Activated CD4-positive, alpha-beta T cell treated with anti-CD3 and anti-CD28 coated beads, Interleukin-2, Interleukin-4, amounts not matched to agents 100 ng/mL and 50 ng/mL, durations not matched to agents 16 hours and 8 hours (primary cell): ENCODE measurements at places on chromosomes 7 and 10.

- DNase-seq = no peak
These were observed 64.1 kb upstream of the TM9SF3 start for GRCh38 chr10:96650958-96651357.

DNA sequence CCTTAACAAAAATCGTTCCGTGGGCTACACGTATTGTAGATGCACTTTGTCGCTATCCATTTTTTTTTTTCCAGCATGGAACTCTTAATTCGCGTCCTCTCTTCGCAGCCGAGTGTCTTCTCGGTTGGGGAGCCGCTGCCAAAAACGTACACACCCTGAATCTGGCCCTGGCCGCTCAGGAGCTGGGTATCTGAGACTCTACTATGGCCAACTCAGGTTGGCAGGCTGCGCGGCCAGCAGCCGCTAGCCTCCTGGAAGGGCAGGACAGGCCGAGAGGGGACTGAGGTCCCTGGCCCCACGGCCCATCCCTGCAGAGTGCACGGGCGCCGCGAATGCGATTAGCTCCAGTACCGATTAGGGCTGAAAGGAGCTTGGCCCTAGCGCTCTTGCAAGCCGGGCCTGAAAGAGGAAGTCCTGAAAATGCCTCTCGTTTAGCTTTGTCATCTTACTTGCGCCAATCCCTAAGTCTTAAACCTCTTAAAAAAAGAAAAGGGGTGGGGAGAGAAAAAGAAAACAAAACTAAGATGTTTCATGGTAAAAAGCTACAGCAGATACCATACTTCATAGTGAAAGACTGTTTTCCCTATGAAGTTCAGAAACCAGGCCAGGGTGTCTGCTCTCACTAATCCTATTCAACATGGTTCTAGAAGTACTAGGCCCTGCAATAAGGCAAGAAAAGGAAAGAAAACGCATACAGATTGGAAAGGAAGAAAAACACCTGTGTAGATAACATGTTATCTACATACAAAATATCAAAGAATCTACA is 113.2 kb upstream of the RHEB start:
- peak; percentile 55 for DNase-seq

- DNase-seq = no peak
These were observed 440.9 kb upstream of the GRM3 start for GRCh38 chr7:86202833-86203232.

- DNase-seq = no peak
These were observed 597.3 kb downstream of the CNTNAP2 start for GRCh38 chr7:146713934-146714333.

DNA sequence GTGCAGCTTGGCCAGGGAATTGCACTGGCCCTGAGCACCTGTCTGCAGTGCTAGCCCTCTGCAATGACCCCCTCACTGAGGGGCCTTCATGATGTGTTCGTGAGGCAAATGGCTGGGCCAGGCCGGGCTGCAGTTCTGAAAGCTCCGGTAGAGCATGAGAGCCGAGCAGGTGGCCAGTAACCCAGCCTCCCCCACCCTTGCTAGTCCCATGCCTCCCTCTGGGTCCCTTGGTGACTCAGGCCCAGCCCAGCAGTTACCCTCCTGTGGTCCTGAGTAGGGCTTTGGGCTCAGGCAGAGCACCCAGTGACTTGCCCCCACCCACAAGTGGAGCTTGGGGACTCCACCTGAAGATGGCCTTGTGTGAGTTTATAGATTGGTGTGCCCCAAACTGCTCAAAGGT is 16.1 kb upstream of the CSGALNACT2 start:
- no peak for DNase-seq

DNA sequence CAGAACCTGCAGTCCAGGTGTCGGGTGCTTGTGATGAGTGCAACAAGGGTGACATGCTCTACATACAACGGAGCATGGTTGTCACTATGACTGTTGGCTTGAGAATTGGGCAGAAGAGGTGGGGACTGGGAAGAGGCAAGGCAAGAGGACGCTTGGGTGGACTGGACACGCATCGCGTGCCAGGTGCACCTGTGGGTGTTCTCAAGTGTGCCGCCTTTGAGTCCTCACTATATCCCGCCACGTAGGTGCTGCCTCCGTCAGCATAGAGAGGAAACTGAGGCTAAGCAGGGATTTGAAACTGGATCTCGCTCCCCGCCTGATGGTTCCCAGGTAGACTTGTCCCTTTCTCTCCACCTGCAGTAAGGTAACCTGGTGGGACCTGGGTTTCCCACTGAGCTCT is 27.2 kb downstream of the CDH23 start:
- DNase-seq = no peak

DNA sequence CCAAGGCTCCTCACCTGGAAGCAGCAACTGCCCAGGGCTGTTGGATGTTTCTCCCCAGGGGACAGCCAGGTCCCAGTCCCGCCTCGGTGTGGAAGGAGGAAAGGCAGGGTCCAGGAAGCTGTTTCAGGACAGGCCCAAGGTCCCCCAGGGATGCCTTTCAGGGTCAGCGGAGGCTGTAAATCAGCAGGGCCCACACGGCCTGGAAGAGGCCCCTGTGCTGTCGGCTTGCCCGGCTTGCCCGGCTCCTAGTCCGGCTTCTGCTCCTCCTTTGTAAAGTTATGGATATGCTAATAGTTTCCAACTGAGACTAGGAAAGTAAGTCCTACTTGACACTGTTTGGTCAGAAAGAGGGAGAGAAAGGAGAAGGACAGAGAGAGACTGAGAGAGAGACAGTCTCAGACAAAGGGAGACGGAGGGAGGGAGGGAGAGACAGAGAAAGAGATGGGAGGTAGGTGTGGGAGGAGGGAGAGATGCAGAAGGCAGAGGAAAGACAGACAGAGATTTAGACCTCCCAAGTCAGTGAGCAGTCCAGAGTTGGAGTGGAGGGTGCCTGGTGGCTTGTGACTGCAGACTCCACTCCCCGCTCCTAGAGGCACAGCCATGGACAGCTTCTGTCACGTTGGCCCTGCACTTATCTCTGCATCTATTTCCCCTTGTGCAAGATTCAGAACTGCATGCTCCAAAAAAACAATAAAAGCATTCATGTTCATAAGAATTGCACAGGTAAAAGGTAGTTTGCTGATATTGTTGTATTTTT is 10.5 kb downstream of the IKZF1 start:
- DNase-seq = no peak

DNA sequence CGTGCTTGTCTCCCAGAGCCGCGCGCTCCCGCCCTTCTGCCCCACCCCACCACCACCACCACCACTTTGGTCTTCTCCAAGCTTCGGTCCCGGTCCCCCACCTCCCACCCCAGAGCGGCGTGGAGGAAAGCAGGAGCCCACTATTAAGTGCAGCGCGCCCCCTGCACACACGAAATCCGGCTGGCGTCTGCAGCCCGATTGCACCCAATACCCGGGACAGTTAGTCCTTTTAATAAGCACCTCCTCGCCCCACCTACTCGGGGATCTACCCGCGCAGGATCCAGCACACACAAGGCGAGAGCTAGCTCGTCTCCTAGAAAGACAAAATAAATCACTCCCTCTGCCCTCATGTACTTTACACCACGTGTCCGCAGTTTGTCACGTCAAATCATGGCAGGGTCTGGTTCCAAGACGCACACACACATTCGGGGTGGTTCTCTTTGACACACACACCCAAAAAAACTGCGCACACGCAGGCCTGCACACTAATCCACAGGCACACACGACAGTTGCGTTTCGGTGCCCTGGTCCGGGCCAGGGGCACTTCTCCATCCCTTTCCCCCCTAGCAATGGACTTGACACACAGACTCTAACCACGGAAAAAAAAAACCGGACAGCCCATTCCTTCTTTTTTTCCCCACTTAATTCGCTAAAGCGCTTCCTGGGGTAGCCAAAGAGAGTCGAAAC is 1.6 kb downstream of the SFMBT2 start:
- DNase-seq = peak; percentile 63

DNA sequence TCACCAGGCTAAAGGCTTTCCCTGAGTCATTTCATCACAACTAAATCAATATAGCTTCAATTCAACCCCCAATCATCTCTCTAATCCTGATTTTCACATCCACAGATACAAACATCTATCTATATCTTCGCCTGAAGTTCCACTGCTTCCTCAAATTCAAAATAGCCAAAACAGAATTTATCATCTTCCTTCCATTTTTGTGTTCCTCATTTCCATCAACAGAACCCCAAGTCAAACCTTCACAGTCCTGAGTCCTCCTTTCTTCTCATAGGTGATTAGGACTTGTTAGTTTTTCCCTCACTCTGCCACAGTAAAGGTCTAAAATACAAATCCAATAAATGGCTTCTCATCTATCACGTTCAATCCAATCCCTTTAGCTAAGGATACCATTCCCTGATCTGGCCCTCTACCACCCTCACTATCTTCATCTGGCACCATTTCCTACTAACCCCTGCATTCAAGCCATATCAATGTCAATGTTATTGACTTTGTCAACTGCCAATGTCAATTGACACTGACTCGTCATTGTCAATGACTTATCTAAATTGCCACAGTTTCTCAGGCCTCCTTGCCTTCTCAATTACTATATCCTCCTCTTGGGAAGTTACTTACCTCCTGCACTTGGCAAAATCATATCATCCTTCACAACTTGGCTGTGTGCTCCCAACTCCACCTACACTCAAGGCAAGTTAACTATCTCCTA is 2.6 kb downstream of the HYCC1 start:
- no peak for DNase-seq

GRCh38 chr7:45910855-45911254 is 10.2 kb downstream of the IGFBP3 start:
- DNase-seq = no peak

DNA sequence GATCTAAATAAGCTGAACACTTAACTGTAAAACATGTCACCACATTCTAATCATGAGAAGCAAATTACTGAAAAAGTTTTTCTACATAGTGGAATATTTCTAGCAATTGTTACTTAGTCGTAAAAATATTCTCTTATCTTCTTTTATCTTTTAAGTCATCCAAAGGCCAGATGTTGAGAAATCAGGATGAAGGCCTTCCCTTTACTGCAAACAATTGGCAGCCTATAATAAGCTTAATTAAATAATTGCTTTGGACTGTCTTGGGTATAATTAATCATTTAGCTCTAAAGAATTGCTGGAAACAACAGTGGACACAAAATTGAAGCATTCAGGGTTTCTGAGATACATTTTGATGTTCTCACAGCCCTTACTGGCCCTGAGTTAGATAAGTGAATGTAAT is 226.5 kb downstream of the FANK1 start:
- no peak for DNase-seq

GRCh38 chr10:122374859-122375678 is 561 bp downstream of the PLEKHA1 start:
- peak; percentile 75 for DNase-seq

- no peak for DNase-seq
These were observed 581.4 kb downstream of the TNS3 start for GRCh38 chr7:47000561-47000960.

GRCh38 chr7:1689311-1689710 is 19.2 kb downstream of the ELFN1 start:
- no peak for DNase-seq

- no peak for DNase-seq
These were observed 36.2 kb downstream of the COX15 start for GRCh38 chr10:99695761-99696160.

DNA sequence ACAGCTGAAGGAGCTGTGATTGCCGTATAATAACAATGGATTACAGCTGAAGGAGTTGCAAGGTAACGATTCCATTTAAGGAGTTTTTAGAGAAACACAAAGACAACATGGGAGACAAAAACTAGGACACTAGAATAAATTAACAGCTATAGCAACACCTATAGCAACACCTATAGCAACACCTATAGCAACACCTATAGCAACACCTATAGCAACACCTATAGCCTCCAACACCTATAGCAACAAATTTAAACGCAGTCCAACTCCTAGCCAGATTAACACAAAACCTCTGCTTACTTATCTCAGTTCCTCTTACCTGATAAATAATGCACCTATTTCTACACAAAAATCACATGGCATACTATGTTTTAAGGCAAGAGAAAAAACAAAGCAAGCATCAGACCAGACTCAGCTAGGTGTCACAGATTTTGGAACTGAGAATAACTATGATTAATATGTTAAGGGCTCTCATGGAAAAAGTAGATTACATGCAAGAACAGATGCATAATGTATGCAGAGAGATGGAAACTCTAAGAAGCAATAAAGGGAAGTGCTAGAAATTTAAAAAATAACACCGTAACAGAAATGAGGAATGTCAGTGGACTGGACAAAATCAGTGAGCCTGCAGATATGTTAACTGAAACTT is 55.7 kb upstream of the SRPK2 start:
- DNase-seq = no peak

GRCh38 chr10:43204042-43204942 is 62.6 kb downstream of the RASGEF1A start:
- no peak for DNase-seq

DNA sequence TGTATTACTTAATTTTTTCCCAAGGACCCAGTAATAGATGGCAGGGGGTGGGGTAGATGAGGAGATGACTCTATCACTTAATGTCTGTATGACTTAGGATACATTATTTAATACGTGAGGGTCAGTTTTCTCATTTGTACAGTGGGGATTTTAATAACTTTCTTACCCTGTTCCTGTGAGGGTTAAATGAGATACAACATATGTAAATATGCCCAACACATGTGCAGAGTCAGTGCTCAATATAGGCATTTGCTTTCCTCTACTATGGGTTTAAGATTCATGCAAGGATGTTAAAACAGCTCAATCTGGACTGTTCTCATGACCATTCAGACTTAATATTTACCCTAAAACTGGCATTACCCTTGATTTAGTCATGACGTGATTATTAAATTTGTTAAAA is 31.2 kb downstream of the ST7 start:
- no peak for DNase-seq

GRCh38 chr10:91614225-91614624 is 18.6 kb downstream of the PPP1R3C start:
- DNase-seq = no peak

GRCh38 chr7:133691727-133692610 is 435.2 kb upstream of the LRGUK start:
- no peak for DNase-seq

- peak; percentile 61 for DNase-seq
These were observed 183.0 kb downstream of the RAPGEF5 start for GRCh38 chr7:22173685-22174573.

GRCh38 chr7:12898620-12899019 is 211.2 kb downstream of the ARL4A start:
- DNase-seq = no peak

GRCh38 chr7:96499532-96499931 is 177.6 kb upstream of the SLC25A13 start:
- DNase-seq = no peak

GRCh38 chr7:107591421-107591820 is 11.4 kb downstream of the BCAP29 start:
- DNase-seq = no peak

- no peak for DNase-seq
These were observed 34.4 kb downstream of the CCDC71L start for GRCh38 chr7:106626376-106627164.
